ENCODE measurements at places on chromosomes 3 and 15. TPM values are rescaled to one million over a fixed set of nuclear protein-coding genes. Genes with fewer than 3 reads are reported as not detected.

Gene HAPLN3
- 5.2 TPM for total RNA-seq

Gene PRICKLE2
- 20.2 TPM for total RNA-seq

Gene ARHGEF26
- total RNA-seq: 2.6 TPM

Gene BDH1
- 0.93 TPM for total RNA-seq

Gene ZDHHC23
- total RNA-seq: 3.8 TPM

Gene SPESP1
- total RNA-seq: 2.4 TPM

Gene KBTBD12
- not detected for total RNA-seq

Gene IL17RB
- not detected for total RNA-seq

Gene P2RY1
- total RNA-seq: 1.2 TPM

Gene CHRNA5
- 0.31 TPM for total RNA-seq

Gene CACNA2D2
- under 0.01 TPM for total RNA-seq

Gene GP5
- 0.26 TPM for total RNA-seq

Gene TMEM40
- total RNA-seq: not detected

Gene IGF2BP2
- 1.6 TPM for total RNA-seq

Gene PARP15
- total RNA-seq: 0.26 TPM

Gene PRKAR2A
- 30.6 TPM for total RNA-seq

Gene PSMD2
- 624 TPM for total RNA-seq

Gene BLM
- total RNA-seq: 3.3 TPM

Gene TMC3
- not detected for total RNA-seq

Gene SRGAP3
- 5.2 TPM for total RNA-seq

Gene ASB14
- total RNA-seq: under 0.01 TPM

Gene STAC
- total RNA-seq: 20.1 TPM

Gene SAXO2
- total RNA-seq: 0.66 TPM

Gene LRRC34
- total RNA-seq: 3.4 TPM

Gene PLAAT1
- total RNA-seq: not detected

Gene CTDSPL
- 22.4 TPM for total RNA-seq

Gene FILIP1L
- 32.1 TPM for total RNA-seq

Gene SPTBN5
- 0.53 TPM for total RNA-seq

Gene GOLGA8O
- total RNA-seq: 3.2 TPM

Gene ADGRG7
- 52.7 TPM for total RNA-seq

Gene CD200
- 4.0 TPM for total RNA-seq

Gene LARP6
- total RNA-seq: 49.7 TPM

Gene RAD51
- 6.9 TPM for total RNA-seq

Gene IMPG2
- total RNA-seq: 0.44 TPM

Gene CDC25A
- 3.9 TPM for total RNA-seq

Gene PPP2R3A
- 6.7 TPM for total RNA-seq

Gene FANCD2OS
- total RNA-seq: not detected

Gene NR1I2
- total RNA-seq: under 0.01 TPM

Gene MAP6D1
- total RNA-seq: 0.66 TPM

Gene PLA1A
- total RNA-seq: 0.25 TPM

Gene CD200R1
- total RNA-seq: 0.06 TPM

Gene IL5RA
- not detected for total RNA-seq

Gene EIF4A2
- 483 TPM for total RNA-seq

Gene FGF7
- 17.7 TPM for total RNA-seq

Gene SPINT1
- 0.26 TPM for total RNA-seq

Gene C2CD4B
- total RNA-seq: 0.26 TPM

Gene LEKR1
- 0.26 TPM for total RNA-seq

Gene PPP1R14D
- not detected for total RNA-seq

Gene MST1R
- total RNA-seq: 2.0 TPM

Gene ATP8B4
- 0.75 TPM for total RNA-seq

Gene UBE2Q2
- 42.1 TPM for total RNA-seq

Gene NCBP2
- 68.2 TPM for total RNA-seq

Gene KCTD6
- total RNA-seq: 7.8 TPM

Gene HEG1
- total RNA-seq: 81.5 TPM
